ENCODE measurements at places on chromosomes 2 and 18. TPM values are rescaled to one million over a fixed set of nuclear protein-coding genes. Genes with fewer than 3 reads are reported as not detected.
A peak's percentile ranks its signal among the peaks of the same experiment; 100 is the strongest.

- H3K36me3 ChIP-seq = no peaks in the 10 kb centered on the region
- H3K4me1 ChIP-seq = peaks cover 17% of the 10 kb centered on the region
- no peak overlapping the region for H3K4me3 ChIP-seq
- peaks cover 34% of the 10 kb centered on the region for H3K27me3 ChIP-seq
Measured at GRCh38 chr2:46315103-46315890, 18.1 kb downstream of the EPAS1 start.

DNA sequence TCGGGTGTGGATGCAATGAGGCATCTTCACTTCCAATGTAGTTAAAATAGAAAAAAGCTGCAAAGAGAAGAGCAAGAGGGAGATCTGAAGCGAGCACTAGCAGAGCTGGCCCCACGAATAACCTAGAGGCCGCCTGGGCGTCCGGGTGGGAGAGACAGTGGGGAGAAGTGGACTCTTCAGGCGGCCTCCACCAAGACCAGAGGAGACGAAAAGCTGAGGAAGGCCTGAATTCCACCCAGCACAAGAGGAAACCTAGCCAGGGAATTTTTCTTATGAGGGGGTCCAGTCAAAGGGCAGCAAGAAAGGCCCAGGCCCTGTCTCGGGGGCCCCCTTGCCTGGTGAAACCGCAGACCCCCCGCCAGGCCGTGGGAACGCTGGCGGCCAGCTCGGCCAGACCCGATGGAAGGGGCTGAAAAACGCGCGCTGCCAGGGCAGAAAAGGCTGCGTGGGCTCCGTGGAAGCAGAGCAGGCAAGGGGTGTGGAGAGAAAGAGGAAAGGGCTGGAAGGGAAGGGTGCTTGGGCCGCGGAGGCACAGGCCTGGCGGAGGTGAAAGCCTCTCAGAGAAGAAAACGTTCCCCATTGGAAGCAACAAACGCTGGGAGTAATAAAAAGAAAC, 69.2 kb downstream of the KCTD1 start:
- no peak for DNase-seq
- H3K27ac ChIP-seq = no peak overlapping the region
- H3K27me3 ChIP-seq = no peaks in the 10 kb centered on the region
- H3K36me3 ChIP-seq = no peaks in the 10 kb centered on the region
- no peaks in the 10 kb centered on the region for H3K4me1 ChIP-seq
- H3K4me3 ChIP-seq = no peak overlapping the region

DNA sequence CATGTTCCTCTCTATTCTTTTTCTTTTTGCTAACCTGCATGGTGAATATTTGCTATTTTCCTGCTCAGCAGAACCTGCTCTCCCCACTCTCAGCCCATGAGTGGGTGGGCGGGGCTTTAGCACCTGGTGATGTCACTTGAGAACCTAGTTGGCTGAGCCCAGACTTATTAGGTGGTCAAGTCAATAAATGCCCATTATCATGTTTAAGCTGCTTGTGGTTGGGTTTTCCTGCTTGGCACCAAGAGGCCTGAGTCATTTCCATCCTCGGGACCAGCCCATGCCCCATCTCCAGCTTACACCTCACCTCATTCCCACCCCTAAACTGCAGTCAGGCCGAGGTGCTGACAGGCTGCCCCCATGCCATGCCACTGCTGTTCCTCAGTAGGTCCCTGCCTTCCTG, 226.6 kb downstream of the ANKRD30B start:
- H3K4me3 ChIP-seq = no peak overlapping the region
- H3K4me1 ChIP-seq = no peaks in the 10 kb centered on the region
- H3K27me3 ChIP-seq = no peaks in the 10 kb centered on the region
- no peak overlapping the region for H3K27ac ChIP-seq

DNA sequence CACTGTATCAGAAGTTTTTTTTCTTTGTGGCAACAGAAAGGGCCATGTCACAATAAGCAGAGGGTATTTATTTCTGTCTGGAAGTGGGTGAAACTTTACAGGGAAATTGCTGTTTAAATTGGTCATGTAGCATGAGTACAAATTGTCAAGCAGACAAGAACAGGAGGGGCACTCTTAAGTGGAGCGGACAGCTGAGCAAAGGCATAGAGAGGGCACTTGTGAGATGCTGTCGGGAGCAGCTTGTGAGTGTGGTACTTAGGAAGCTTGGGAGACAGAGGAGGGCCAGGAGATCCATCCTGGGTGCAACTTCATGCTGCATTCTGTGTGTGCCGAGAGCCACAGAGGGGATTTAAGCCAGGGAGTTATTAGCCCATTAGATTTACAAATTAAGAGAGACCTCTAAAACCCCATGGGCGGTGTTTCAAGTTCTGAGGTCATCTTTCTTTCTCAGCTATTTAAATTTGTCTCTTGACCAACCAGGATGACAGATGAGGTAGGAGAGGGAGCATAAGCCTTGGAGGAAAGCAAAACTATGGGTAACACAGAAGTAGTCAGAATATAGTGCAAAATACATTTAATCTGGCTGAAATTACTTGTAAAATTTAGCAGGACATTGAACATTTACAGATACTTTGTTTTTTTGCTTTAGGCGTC, 30.4 kb downstream of the INPP4A start:
- no peaks in the 10 kb centered on the region for H3K27me3 ChIP-seq
- H3K4me3 ChIP-seq = peak overlapping the region; percentile 55
- H3K36me3 ChIP-seq = peaks cover 20% of the 10 kb centered on the region
- peaks cover 96% of the 10 kb centered on the region for H3K4me1 ChIP-seq

DNA sequence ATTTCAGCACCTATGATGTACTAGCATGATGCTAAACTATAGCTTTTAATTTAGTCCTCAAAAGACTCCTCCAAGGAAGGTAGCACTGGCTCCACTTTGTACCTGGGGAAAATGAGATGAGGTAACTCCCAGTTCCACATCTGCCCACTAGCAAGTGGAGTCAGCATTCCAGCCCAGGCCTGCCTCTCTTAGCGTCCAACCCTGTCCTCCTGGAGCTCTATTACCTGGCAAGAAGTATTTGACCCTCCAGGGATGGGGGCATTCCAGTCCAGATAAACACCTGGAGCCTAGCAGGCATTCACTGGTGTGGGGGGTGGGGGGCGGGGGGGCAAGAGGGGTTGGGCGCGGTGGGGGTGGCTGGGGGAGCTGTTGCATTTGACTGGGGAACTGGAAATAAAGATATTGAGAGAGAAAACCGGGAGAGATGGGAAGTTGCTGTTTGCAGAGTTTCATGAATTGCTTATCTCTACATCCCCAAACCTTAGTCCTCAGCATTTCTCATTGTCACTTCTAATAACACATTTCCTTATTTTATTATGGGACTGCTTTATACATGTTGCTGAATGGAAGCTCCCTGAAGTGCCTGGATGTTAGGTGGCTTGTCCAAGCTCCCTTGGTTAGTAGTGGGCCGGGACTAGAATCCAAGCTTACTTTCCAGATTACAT, 22.0 kb upstream of the FZD5 start:
- H3K36me3 ChIP-seq = no peaks in the 10 kb centered on the region
- no peaks in the 10 kb centered on the region for H3K4me1 ChIP-seq
- no peak for DNase-seq
- peaks cover 8% of the 10 kb centered on the region for H3K27me3 ChIP-seq

GRCh38 chr2:72136933-72137497, 10.6 kb downstream of the CYP26B1 start:
- no peak overlapping the region for H3K4me3 ChIP-seq
- peaks cover under 1% of the 10 kb centered on the region for H3K27me3 ChIP-seq
- H3K4me1 ChIP-seq = no peaks in the 10 kb centered on the region
- no peaks in the 10 kb centered on the region for H3K36me3 ChIP-seq

- no peak overlapping the region for H3K27ac ChIP-seq
- peaks cover 3% of the 10 kb centered on the region for H3K4me1 ChIP-seq
- peaks cover 2% of the 10 kb centered on the region for H3K27me3 ChIP-seq
Measured at GRCh38 chr2:10957391-10957790, 45.7 kb downstream of the KCNF1 start.

Gene TUBB6
- 40.2 TPM for total RNA-seq

Gene CNRIP1
- not detected for total RNA-seq
